ENCODE measurements at places on chromosomes 16 and 17.

- DNase-seq, result no peak
These were observed 25.9 kb upstream of the PHB1 start for GRCh38 chr17:49440581-49440980.

GRCh38 chr17:78530675-78531074 is 46.5 kb downstream of the DNAH17 start:
- no peak for DNase-seq

DNA sequence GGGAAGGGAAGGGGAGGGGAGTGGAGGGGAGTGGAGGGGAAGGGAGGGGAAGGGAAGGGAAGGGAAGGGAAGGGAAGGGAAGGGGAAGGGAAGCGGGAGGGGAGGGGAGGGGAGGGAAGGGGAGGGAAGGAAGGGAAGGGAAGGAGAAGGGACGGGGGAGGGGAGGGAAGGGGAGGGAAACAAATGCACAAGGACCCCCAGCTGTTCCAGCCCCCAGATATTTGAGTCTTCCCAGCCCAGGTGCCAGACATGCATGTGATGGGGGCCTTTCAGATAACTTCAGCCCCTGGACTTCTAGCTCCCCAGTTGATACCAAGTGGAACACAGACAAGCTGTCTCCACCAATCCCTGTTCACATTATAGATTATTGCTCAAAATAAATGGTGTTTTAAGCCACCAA is 14.7 kb upstream of the KDM8 start:
- DNase-seq, result no peak

DNA sequence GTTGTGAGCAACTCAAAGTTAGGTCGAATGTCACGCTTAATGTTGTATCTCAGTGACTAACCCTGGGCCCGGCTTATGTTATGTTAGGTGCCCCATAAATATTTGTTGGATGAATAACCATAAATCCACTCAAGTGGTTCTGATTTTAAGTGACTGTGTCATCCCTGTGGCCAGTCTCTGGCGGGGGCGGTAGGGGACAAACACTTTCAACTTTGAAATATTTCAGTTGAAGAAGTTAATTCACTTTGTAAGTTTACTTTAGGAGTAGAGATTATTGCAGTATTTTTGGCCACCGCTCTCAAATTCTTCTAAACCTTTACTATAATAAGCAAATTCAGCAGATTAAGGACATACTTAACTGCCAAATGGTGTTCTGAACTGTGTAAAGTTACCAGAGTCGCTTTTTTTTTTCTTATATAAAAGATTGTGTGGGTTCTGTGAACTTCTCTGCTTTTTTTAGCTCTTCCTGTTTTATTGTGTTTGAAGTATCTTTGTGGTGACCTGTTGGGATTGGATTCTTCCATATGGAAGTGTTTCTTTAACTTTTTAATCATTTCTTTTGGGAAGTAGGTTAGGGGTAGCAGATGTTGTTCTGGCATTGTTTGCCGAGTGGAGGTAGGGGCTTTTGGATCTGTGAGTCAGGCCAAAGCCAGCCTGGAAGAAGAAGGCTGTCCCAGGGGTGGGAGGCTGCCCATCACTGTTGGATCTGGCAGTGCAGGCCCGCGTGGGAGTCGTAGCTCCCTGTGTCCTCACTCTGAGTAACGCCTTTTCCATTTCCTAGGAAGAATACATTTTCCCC is 61.4 kb upstream of the TBX2 start:
- DNase-seq, result peak; percentile 93

Measured in T1000 (cell line).